ENCODE measurements at places on chromosomes 5 and 9.

- no peak for DNase-seq
Observed at GRCh38 chr9:124254261-124254682, 3.5 kb upstream of the NEK6 start.

DNA sequence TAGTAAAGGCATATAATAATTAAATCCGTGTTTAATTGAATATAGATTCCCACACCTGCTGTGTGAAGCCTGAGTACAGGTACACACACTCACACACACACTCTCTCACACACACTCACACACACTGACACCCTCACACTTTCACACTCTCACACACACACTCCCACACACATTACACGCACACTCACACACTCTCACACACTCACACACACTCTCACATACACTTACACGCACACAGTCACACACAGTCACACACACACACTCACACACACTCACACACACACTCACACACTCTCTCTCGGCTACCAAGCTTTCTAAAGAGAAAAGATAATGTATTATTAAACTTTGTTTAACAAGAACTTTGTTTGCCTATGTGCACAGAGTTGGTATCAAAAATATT is 195.1 kb upstream of the CTNND2 start:
- no peak for DNase-seq

- no peak for DNase-seq
Observed at GRCh38 chr5:35811108-35811741, 45.5 kb upstream of the IL7R start.

DNA sequence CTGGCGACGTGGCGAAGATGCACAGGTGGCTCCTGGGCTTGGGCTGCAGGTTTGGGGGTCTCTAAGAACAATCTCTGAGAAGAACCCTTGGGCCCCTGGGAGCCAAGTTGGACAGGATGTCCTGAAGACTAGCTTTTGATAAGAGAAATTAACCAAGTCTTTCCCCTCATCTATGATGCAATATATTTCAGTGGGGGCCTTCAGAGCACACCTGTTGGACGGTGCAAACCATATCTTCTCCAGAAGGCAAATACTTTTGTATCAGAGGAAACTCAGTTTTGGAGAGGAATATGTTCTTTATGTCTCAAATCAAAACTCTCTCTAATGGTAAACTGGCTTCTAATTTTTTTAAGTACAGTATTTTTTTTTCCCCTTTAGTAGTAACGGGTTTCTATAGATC is 28.6 kb downstream of the OTULIN start:
- DNase-seq, result no peak

GRCh38 chr5:162485666-162486292 is 418.2 kb downstream of the GABRG2 start:
- DNase-seq, result peak; percentile 4

GRCh38 chr9:101201630-101202029 is 173.1 kb downstream of the PLPPR1 start:
- no peak for DNase-seq

Measured in HEK293T (cell line).